Central memory CD8-positive, alpha-beta T cell (primary cell): ENCODE measurements at places on chromosomes 5 and 9.

DNA sequence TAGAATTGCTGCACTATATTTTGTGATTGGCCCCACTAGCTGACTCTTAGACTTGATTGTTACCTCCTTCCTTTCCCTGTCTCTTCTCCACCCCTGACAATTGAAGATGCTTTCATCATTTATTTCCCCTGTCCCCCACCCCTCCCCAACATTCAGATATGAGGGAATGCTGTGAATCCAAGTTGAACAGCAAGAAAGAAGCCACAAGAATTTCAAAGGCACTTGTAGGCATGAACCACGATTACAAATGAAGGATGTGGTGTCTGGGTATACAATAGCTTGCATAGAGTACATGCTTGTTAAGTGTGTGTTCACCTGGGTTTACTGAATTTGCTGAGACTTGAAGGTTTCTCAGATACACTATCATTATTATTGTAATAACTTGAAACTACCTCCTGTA is 78.3 kb upstream of the TRIO start:
- H3K4me1 ChIP-seq: no peaks in the 10 kb centered on the region
- peaks cover 13% of the 10 kb centered on the region for H3K27me3 ChIP-seq
- no peak overlapping the region for H3K27ac ChIP-seq
- no peak for DNase-seq
- H3K36me3 ChIP-seq: no peaks in the 10 kb centered on the region

DNA sequence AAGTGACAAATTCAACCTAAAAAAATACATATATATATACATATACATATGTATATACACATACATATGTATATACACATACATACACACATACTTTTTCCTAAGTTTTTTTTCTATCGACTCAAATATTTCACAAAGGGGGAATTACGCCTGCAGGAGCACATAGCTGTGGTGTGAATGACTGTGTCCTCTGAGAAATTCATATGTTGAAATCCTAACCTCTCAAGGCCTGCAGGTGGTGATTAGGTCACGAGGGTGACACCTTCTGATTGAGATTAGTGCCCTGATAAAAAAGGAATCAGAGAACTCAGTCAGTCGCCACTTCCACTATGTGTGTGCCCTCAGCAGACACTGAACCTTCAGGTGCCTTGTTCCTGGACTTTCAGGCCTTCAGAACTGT is 248.7 kb downstream of the SEMA5A start:
- H3K4me3 ChIP-seq: no peak overlapping the region
- no peaks in the 10 kb centered on the region for H3K36me3 ChIP-seq
- no peak overlapping the region for H3K27ac ChIP-seq
- no peaks in the 10 kb centered on the region for H3K27me3 ChIP-seq
- no peaks in the 10 kb centered on the region for H3K4me1 ChIP-seq

GRCh38 chr5:172773481-172774469 is 2.8 kb upstream of the DUSP1 start:
- H3K4me3 ChIP-seq: no peak overlapping the region
- peak overlapping the region; percentile 99 for H3K27ac ChIP-seq
- H3K36me3 ChIP-seq: peaks cover 45% of the 10 kb centered on the region
- peaks cover 72% of the 10 kb centered on the region for H3K4me1 ChIP-seq

DNA sequence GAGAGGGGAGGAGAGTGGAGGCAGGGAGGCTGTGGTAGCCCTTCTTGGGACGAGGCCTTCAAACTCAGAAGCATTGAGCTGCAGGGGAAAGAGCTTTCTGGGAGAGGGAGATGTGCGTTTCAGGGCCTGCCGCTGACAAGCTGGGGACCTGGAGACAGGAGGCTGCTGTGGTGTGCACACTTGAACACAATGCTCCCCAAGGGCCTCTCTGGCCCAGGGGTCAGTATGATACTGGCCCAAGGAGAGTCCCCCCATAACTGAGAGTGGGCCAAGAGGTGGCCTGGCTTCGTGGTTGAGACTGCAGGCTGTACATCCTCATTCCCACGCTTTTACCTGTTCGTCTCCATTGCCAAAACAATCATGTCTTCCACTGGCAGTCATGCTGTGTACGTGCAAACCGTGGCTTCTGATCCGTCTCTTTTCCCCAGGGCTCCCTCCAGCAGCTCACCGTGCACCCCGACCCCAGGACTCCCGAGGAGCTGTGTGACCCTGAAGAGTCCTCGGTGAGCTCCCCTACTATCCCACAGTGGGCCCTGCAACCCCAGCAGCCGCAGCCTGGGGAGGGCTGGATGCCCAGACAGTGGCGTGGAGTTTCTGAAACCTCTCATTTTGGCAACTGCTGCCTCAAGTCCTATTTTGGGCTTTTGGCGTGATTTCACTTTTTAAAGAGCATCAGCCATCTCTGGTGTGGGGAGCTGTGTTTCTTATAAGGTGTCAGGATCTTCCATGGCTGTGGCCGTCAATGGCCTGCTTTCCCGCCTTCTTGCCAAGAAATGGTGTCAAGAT is 43.4 kb downstream of the COL15A1 start:
- H3K4me1 ChIP-seq: no peaks in the 10 kb centered on the region
- no peaks in the 10 kb centered on the region for H3K27me3 ChIP-seq
- no peak overlapping the region for H3K4me3 ChIP-seq
- no peak for DNase-seq
- no peaks in the 10 kb centered on the region for H3K36me3 ChIP-seq

DNA sequence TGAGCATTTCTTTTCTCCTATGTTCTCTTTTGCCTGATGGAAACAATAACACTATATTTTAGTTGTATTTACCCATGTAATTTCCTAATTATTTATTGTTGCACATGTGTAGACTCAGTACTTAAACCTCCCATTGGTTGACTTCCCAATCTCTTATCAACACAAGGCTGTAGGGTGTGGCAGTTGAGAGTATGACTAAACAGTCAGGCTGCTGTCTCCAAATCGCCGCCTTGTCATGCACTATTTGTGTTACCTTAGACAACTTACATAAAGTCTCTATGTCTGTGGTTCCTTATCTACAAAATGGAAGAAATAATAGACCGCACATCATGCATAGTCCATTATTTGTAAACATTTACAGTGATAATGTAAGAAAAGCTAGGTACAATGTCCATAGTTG is 68.9 kb upstream of the EFNA5 start:
- peaks cover 50% of the 10 kb centered on the region for H3K27me3 ChIP-seq
- H3K27ac ChIP-seq: no peak overlapping the region
- no peak for DNase-seq
- no peaks in the 10 kb centered on the region for H3K4me1 ChIP-seq

DNA sequence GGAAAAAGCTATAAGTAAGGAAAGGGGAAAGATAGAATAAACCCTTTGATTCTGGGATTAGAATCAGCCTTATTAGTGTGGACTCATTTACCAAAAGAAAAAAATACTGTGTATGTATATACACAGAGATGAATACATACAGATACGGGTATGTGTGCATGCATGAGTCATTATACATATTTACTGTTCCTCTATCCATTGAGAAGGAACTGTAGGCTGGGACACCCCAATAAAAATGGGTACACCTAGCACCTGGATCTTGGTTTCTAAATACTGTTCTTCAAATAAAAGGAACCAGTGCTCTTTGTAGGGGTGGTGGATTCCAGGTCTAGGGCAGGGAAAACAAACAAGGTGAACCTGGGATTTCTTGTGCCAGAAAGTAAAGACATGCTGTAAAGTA is 48.3 kb downstream of the WHRN start:
- peaks cover 5% of the 10 kb centered on the region for H3K36me3 ChIP-seq
- no peak overlapping the region for H3K27ac ChIP-seq

- H3K4me3 ChIP-seq: no peak overlapping the region
- no peaks in the 10 kb centered on the region for H3K4me1 ChIP-seq
- no peaks in the 10 kb centered on the region for H3K27me3 ChIP-seq
- no peak overlapping the region for H3K27ac ChIP-seq
These were observed 1185.4 kb upstream of the SEMA6A start for GRCh38 chr5:117759849-117760499.
